ENCODE measurements at places on chromosomes 13 and 19. TPM values are rescaled to one million over a fixed set of nuclear protein-coding genes. Genes with fewer than 3 reads are reported as not detected.

GRCh38 chr13:51596541-51596940 lies 12.3 kb downstream of the WDFY2 start:
- DNase-seq, result no peak

GRCh38 chr13:97454699-97455098 lies 20.7 kb downstream of the RAP2A start:
- DNase-seq, result no peak

GRCh38 chr13:50712456-50712855 lies 131.0 kb downstream of the DLEU7 start:
- DNase-seq, result no peak

GRCh38 chr13:94470126-94470525 lies 9.4 kb downstream of the DCT start:
- DNase-seq, result no peak

DNA sequence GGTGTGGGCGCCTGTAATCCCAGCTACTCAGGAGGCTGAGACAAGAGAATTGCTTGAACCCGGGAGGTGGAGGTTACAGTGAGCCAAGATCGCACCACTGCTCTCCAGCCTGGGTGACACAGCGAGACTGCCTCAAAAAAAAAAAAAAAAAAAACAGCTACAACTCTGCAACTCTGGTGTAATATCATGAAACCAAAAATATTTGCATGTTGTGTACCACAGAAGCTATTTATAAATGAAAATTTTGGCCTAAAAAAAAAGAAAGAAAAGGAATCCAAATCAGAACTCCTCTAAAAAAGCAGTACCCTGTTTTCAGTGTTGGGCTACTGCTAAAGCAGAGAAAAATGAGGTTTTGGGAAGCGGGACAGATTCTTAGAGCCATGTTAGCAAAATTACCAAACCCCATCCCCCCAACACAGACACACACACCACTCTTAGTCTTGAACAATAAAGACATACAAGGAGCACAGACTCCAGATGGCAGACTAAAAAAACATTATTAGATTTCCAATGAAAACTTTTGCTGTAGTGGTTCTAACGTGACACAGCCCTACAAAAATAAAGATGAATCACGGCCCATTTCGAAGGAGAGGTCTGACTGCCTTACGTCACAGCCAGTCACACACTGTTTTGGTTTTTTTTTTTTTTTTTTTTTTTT lies 51.5 kb downstream of the INSR start:
- DNase-seq, result peak; percentile 24

DNA sequence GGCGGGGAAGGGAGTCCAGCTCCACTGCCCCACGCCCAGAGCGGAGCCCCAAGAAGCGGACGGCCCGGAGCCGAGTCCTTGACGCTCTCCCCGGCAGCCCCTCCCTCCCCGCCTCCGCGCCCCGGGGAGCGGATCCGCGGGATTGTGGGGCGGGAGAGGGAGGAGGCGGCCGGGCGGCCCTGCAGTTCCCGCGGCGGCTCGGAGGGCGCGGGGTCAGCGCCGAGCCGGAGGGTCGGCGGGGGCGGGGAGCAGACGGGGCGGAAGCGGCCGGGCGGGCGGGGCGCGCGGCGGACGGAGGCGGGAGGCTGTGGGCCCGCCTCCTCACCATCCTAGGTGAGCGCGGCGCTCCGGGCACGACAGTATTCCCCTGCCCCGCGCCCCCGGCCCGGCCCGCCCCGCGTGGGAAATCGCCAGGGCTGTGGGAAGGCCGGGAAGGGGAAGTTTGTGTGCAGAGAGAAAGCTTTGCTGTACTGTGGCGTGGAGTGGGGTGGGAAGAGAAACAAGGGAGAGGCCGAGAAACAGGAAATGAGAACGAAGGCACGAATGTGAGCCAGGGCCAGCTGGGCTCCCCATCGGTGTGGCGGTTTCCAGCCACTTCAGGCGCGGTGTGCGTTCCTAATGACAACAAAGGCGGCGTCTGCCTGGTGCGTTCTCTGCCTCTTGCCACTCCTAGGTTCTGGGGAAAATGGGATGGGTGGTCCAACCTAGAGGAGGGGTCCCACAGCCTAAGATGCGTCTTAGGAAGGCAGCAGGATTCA lies 1.3 kb upstream of the KLF12 start:
- peak; percentile 37 for DNase-seq

GRCh38 chr19:12733369-12734214 lies 892 bp downstream of the TRIR start:
- DNase-seq, result no peak

DNA sequence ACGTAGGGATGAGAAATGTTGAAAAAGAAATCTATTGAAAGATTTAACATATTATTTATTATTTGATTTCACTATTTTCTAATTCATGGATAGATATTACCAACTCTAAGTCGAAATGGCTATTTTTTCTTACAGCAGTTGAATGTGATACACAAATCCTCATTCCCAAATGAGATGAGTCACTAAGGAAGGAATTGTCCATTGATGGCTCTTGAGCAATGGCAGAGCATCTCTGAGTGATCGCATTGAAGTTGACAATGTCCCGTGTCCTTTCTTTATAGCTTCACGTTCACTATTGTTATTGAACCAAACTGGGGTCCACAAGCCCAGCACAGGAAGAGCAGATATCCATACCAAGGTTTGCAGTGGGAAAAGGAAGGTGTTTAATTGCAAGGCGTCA lies 648.3 kb upstream of the SPRY2 start:
- no peak for DNase-seq

Gene CEACAM19
- total RNA-seq, result 10.9 TPM

Gene MCEMP1
- total RNA-seq, result 1.5 TPM

Gene NCR1
- not detected for total RNA-seq

Gene MCF2L
- 30.1 TPM for total RNA-seq

Gene SCGB2B2
- 0.22 TPM for total RNA-seq

Gene MAP4K1
- total RNA-seq, result 9.9 TPM

Gene KLK2
- not detected for total RNA-seq

Gene LILRB4
- total RNA-seq, result 3.1 TPM
